T-helper 17 cell (primary cell): ENCODE measurements at places on chromosomes 13 and 19.

GRCh38 chr19:13505761-13506470 lies 363 bp downstream of the CACNA1A start:
- DNase-seq: no peak

GRCh38 chr13:44362394-44363040 lies 11.1 kb upstream of the SERP2 start:
- DNase-seq: no peak

DNA sequence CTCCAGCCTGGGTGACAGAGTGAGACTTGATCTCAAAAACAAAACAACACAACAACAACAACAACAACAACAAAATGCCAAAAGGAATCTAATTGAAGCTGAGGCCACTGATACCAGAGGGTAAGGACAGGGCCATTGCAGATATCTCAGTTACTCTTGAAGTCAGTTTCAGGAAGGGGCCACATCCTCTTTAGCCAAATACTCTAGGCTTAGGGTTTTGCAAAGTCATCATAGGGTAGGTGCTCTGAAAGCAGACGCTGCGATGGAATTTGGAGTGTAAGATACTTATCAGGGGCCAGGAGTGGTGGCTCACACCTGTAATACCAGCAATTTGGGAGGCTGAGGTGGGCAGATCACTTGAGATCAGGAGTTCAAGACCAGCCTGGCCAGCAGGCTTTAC lies 46.6 kb upstream of the UBAC2 start:
- DNase-seq: no peak

DNA sequence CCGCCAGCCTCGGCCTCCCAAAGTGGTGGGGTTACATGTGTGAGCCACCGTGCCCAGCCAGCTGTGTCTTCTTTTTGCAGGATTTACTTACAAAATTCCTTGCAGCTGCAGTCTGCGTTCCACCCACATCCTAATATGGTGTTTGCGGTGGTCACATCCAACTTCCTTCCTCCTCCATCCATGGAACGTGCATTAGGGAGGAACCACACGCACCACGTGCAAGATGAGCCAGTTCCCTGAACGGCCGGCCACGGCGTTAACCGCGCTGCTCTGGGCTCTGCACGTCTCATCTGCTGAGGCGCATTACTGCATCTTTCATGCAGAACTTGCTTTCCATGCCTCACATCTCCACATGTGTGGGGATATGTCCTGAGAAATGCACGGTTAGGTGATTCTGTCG lies 13.0 kb upstream of the SIGLEC11 start:
- DNase-seq: no peak

DNA sequence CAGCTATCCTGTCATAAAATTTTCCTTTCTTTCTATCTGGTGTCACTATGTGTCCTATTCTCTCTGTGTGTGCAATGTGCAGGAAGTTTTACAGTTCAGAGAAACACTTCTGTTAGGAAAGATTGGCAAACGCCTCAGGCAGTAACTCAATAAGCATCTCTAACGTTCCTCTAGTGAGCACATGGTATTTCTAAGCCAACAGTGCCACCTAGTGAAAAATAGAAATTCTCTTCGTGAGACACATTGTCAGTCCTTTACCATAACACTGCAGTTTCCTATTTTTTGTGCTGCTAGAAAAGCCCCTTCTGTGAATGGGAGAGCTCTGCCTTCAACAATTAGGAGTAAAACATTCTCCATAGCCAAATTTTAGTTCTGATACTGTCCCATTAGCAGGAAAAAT lies 50.7 kb downstream of the ZNF723 start:
- DNase-seq: no peak

GRCh38 chr13:83722443-83722842 lies 159.8 kb downstream of the SLITRK1 start:
- no peak for DNase-seq

GRCh38 chr19:46924874-46925547 lies 64.2 kb downstream of the ARHGAP35 start:
- no peak for DNase-seq

DNA sequence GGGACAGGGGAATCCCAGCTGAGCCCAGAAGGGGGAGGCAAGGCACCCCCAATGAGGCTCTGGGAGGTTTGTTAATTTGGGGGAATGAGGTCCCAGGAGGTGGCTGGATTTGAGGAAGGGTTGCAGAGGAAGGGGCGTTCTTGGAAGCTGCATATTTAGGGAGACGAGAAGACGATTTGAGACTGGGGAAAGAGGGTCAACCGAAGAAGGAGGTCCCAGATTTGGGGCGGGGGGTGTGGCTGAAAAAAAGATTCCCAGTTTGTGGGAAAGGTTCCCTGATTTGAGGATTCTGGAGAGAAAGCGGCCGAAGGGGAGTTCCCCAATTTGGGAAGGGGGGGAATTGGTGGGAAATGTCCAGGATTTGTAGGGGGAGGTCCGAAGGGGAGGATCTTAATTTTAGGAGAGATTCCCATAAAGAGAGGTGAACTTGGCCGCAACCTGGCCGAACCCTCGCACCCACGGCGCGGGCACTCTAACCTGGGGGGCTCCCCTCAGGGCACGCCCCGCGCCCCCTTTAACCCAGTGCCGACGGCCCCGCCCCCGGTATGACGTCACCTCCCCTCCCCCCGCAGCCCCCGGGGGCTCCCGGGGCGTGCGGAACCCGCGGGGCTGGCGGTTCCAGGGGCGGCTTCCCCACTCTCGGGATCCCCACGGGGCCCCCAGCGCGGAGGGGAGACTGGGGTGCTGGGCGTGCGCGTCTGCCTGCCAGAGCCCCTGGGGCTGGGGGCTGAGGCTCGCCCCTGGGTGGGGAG lies 1.2 kb downstream of the PTPRS start:
- no peak for DNase-seq

- DNase-seq: no peak
Observed at GRCh38 chr13:102830646-102831045, 15.2 kb upstream of the ERCC5 start.

- DNase-seq: no peak
Observed at GRCh38 chr13:30319655-30320054, 12.3 kb upstream of the KATNAL1 start.

- DNase-seq: no peak
Observed at GRCh38 chr13:51043310-51043709, 67.8 kb downstream of the C13orf42 start.

GRCh38 chr13:27006519-27007161 lies 165.0 kb downstream of the USP12 start:
- DNase-seq: no peak

GRCh38 chr13:82717249-82717648 lies 1165.0 kb downstream of the SLITRK1 start:
- DNase-seq: no peak

- DNase-seq: no peak
Observed at GRCh38 chr19:10266706-10267105, 4.2 kb upstream of the ICAM1 start.

GRCh38 chr13:93227280-93227877 lies 772 bp downstream of the GPC6 start:
- no peak for DNase-seq

GRCh38 chr13:52760077-52760476 lies 20.5 kb upstream of the CNMD start:
- no peak for DNase-seq

- DNase-seq: no peak
Observed at GRCh38 chr19:21256722-21257121, 72.5 kb downstream of the ZNF708 start.

DNA sequence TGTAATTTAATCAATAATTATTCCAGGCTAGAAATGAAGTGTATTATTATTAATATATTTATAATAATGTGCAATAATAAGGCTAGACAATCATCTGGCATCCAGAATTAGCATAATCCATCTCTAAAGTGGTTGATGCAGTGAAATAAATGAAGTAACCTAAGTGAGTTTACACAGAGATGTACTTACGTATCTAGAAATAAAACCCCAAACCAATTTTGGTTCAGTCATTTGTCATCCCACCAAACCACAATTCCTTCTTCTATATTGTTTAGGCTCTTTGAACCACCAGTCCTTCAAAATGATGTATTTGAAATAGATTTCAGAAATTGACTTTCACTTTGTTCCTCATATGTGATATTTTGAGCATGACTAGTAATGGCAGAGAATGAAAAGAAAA lies 247.6 kb upstream of the MIR17HG start:
- DNase-seq: no peak

DNA sequence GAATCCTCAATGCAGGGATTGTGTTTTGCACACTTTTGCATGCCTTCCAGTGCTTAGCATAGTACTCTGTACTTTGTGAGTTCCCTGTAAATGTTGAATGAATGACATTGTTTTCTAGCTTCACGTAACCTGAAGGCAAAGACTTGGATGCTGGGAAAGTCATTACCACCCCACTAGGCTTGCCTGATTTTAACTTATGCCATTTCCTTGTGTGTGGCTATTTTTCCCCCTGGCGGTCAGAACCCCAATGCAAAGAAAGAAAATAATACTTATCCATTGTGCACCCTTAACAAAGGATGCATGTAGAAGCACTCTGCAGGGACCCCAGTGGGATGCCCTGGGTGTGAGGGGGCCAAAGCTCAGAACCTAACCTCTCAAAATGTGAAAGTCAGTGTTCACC lies 1.2 kb upstream of the ENOX1 start:
- no peak for DNase-seq

- DNase-seq: no peak
Observed at GRCh38 chr19:5484398-5485285, 29.4 kb downstream of the ZNRF4 start.

- DNase-seq: no peak
Observed at GRCh38 chr19:906480-906879, 6.5 kb downstream of the R3HDM4 start.

GRCh38 chr19:27751044-27751391 lies 1461.9 kb downstream of the UQCRFS1 start:
- no peak for DNase-seq

GRCh38 chr19:45008552-45008951 lies 7.3 kb downstream of the RELB start:
- DNase-seq: no peak

DNA sequence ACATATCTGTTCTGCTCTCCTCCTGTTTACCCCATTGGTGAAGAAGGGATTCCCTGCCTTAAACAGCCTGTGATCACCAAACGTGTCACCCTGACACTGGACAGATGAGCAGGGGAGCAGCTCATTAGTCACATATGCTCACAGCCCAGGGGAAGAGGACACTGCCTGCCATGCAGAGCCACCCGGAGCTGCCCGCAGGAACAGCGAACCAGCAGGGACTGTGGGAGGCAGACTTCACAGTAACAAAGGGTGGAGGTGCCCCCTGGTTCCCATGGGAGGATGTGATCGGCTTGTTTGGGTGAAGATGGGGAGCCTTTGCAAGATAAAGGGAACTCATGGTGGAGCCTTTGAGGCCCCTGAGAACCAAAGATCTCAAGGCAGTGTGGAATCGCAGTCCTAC lies 88.6 kb upstream of the FARP1 start:
- DNase-seq: no peak

GRCh38 chr19:49749055-49749716 lies 13.9 kb downstream of the TSKS start:
- no peak for DNase-seq

DNA sequence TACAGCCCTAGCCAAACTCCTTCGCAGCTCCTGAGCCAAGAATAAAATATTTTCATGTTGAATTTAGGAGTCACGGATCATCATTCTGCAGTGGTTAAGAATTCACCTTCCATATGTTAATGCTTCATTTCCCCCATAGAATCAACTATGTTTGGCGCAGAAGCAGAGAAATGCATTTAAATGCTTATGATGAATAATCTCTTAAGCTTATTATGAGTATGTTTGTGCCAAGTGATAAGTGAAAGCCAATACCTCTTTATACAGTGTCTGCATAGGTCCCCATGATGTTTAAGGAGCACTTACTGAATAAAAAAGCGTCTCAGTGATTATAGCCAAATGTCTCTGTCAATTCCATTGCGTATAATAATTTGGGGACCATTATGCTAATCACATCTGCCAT lies 32.7 kb upstream of the POMP start:
- DNase-seq: no peak

- DNase-seq: no peak
Observed at GRCh38 chr13:38483623-38484022, 134.0 kb downstream of the UFM1 start.

DNA sequence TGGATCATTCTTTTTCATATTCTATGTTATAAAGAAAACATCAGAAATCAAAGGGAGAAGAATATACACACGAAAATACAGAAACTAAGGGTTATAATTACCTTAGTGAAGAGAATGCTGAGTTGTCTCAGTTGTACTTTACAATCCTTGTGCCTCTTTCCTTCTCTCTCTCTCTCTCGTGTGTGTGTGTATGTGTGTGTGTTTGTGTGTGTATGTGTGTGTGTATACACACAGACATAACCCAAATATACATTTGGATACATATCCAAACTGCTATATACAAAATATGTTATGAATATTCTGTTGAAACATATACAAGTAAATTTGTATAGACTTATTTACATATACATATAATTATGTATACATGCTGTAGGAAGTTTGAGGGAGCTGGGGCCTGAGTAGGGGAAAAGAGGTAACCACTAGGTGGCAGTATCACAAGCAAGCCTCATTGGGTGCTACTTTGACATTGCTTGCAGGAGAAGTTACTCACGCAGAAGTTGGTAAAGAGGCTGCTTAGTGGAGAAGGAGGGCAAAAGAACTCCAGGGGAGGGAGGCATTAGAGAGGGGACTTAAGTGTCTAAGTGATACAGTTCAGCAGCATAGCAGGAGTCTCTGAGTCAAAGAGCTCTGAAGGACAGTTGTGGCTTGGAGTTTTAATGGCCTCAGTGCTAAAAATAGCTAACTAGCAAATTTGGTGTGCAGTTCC lies 465.1 kb upstream of the PCDH20 start:
- DNase-seq: no peak

DNA sequence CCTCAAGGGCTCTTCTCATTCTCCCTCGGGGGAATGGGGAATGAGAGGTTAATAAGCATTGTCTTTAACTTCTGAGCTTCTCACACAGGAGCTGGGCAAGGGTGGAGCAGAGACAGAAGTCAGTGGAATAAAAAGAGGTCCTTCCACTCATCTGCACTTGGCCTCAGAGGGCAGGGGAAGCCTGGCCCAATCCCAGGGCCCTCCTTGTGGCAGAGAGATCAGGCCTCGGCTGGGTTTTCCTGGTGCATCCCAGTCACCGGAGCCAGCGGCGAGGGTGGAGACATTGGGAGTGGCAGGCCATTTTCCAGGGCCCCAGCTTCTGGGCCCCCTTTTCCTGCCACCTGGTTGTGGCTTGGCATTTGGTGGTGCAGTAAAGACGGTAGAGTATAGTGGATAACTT lies 10.6 kb downstream of the CALM3 start:
- no peak for DNase-seq

GRCh38 chr13:19632915-19633478 lies 462 bp upstream of the MPHOSPH8 start:
- no peak for DNase-seq

GRCh38 chr19:45166723-45167252 lies 6.0 kb upstream of the NKPD1 start:
- no peak for DNase-seq

GRCh38 chr19:43305642-43306041 lies 36.3 kb upstream of the PSG9 start:
- no peak for DNase-seq
